ENCODE measurements at places on chromosomes 16 and 17.

DNA sequence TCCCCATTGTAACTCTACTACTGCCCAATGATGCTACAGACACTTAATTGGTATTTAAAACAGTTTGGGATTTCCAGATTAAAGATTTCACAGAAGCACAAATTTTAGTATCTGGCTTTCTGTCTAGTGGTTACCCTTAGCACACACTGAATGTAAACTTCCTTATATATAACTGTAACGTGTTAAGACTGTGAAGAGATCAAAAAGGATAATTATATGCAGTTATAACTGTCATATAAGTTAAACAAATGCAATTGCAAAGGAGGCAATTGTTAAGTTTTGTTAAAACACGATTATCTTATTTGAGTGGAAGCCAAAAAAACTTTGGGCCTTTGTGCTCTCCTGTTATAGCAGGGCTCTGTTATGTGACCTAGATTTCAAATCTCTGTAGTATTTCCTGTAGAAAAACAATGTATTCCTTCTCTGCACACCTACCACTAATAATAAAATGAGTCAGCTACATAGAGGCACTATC is 147.9 kb downstream of the STXBP4 start:
- DNase-seq = no peak

GRCh38 chr16:17343728-17344127 is 127.0 kb downstream of the XYLT1 start:
- DNase-seq = no peak

GRCh38 chr16:22380529-22380928 is 6.1 kb upstream of the CDR2 start:
- no peak for DNase-seq

DNA sequence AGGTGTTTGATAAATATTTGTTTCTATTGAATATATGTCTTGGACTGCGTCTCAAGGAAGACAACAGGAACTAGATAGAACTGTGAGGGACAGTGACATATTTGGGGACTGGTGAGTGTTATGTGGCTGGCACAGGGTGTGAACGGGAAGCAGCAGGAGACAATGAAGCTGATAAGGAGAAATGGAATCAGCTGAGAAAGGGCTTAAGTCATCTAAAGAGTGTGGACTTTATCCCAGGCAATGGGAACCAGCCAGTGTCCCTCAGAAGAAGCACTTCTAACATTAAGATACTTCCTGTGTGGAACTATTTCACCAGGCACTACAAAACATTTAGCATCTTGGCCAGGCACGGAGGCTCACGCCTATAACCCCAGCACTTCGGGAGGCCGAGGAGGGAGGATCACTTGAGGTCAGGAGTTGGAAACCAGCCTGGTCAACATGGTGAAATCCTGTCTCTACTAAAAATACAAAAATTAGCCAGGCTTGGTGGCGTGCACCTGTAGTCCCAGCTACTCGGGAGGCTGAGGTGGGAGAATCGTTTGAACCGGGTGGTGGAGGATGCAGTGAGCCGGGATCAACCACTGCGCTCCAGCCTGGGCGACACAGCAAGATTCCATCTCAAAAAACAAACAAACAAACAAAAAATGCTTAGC is 41.2 kb downstream of the ARHGAP17 start:
- DNase-seq = no peak

GRCh38 chr17:78621720-78622490 is 44.7 kb upstream of the DNAH17 start:
- no peak for DNase-seq

DNA sequence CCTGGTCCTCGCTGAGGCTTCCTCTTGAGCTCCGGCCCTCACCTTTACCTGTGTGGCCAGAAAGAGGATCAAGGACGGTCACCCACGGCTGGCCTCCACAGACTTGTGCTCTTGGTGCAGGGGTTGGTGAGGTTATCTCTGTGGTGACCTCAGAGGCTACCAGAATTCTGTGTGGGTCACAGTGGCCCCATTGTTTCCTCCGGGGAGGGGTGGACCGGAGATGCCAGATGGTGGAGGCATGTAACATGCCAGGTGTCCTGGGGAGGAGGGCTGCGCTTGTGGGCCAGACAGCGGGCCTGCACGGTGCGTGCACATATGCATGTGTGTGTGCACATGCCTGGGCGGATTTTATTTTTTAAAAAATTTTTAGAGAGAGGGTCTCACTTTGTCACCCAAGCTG is 6.3 kb downstream of the SGCA start:
- no peak for DNase-seq

- DNase-seq = no peak
These were observed 24.9 kb downstream of the CDRT4 start for GRCh38 chr17:15442311-15443180.

DNA sequence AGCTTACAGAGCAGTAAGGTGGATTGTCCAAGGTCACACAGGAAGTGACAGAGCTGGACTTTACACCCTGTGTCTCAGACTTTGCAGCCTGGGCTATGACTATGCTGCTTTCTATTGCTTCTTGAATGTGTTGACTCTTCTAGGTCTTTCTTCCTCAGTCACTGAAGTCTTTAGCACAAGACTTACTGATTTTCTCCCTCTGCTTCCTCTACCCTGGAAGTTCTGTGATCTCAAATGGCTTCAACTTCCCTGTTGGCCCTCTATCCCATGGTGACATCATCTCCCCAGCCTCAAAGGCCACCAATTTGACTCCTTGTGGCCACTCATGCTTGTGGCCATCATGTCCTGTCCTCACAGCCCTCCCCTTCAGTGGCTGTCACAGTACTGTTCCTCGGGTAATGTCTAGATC is 181.3 kb downstream of the HS3ST3A1 start:
- no peak for DNase-seq

DNA sequence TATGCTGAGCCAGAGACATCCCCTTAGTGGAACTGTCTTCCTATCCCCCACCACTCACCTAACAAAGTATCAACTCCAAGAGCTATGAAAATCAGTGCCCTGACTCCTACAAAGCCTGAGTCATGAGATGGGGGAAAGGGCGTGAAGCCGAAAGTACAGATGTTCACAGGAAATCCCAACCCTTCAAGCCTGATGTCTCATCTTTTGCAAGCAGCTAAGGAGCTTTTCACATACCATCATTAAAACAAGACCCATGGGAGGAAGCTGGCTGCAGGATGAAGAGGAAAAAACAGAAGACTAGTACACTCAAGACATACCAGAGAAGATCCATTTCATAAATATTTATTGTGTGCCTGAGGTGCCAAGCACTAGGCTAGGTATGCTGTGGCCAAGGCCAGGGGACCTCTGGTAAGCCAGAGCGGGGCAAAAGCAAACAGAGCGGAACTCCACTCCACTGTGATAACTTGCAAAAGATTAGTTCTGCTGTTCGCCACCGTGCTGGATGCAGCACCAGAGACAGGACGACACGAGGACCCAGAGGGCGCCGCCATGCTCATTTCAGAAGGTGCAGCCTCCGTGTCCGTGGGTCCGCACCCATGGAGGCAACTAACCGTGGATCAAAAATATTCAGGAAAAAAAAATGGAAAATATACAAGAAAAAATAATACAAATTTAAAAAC is 4.5 kb upstream of the MNT start:
- no peak for DNase-seq

- DNase-seq = no peak
These were observed 34.4 kb downstream of the DNAH3 start for GRCh38 chr16:21116148-21116693.

GRCh38 chr17:50620858-50621257 is 13.8 kb upstream of the ABCC3 start:
- no peak for DNase-seq

- DNase-seq = no peak
These were observed 24.0 kb downstream of the MXRA7 start for GRCh38 chr17:76686538-76687297.

Measured in NCI-H1105 (cell line).